ENCODE measurements at places on chromosomes 7 and 10.

DNA sequence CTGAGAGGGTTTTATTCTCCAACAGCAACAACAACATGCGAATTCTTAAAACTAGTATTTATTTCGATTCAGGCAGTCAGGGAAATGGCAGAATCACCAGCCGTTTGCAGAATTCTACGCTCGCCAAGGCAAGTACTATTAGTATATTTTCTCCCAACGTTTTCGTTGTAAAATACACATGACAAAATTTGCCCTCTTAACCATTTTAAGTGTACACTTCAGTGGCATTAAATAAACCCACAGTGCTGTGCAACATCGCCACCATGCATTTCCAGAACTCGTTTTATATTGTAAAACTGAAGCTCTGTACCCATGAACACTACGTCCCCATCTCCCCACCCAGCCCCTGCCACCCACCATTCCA is 10.8 kb downstream of the EN2 start:
- DNase-seq: no peak

- no peak for DNase-seq
These were observed 19.8 kb upstream of the FAM133B start for GRCh38 chr7:92609921-92610518.

DNA sequence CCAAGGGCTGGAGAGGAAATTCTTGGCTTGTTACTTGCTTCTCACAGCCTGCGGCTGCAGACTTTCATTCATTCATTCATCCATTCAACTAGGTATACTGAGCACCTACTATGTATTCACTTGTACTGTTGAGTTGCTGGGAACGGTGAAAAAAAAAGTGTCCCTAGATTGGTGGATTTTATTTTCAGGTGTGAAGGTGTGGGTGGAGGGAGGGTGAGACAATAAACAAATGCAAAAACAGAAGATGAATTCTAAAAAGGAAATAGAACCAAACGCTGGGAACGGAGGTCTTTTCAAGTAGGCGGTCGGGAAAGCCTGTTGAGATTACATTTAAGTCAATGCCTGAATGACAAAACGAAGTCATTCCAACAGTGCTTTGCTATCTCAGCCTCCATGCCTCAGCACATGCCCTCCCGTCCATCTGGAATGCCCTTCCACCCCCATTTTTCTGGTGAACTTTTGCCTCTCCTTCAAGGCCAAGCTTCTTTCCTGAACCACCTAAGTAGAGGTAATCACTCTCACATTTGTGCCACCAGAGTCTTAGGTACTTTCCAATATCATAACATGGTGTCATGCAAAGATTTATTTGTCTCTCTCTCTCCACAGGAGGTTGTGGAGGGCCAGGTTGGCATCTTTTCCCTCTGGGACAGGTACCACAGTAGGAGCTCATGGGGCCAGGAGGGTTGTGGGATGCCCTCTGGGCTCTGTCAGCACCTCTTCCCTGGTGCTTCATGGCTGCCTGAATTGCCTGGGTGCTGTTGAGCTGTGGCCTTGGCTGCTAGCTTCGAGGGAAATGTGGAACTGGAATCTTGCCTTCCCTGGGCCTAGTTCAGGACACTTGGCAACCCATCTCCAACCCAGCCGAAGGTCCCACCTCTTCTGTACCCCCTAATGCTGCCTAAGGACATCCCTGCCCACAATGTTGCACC is 5.5 kb downstream of the NKX2-3 start:
- DNase-seq: no peak

- no peak for DNase-seq
These were observed 19.1 kb downstream of the DENND2A start for GRCh38 chr7:140621401-140622021.

GRCh38 chr10:104245066-104245632 is 9.5 kb upstream of the GSTO1 start:
- no peak for DNase-seq

- no peak for DNase-seq
These were observed 1.6 kb downstream of the INHBA start for GRCh38 chr7:41701068-41701941.

DNA sequence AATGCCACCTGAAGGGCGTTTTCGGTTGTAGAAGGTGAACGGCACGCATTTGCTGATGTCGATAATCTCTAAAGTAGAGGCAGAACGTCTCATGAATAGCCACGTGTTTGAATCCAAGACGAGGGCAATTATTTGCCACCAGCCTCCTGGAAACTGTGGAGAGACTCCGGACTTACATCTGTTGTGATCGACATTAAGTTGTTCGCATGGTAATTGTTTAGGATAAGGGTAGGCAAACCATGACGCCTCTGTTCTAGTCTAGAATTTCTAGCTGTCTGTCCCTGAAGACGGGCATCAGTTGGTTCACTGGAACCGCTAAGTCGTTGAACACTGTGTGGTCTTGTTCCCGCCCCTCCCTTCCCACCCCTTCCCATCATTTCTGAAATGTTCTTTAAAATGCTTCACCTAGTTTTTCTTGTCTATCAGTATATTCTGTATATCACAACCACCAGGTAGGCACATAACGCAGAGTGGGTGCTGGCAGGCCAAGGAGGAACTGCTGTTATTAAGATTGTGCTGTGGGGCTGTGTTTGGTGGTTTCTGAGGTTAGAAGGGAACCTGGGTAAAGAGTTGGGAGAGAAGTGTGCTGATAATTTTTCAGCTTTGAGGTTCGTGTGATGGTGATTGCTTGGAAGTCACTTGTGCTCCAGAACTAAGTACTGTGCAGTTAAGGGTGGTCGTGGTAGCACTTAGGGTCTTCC is 1.2 kb downstream of the UBE3C start:
- DNase-seq: no peak

GRCh38 chr7:157709531-157710251 is 372.9 kb downstream of the DNAJB6 start:
- no peak for DNase-seq

- no peak for DNase-seq
These were observed 49.7 kb upstream of the DDC start for GRCh38 chr7:50614721-50615518.

- no peak for DNase-seq
These were observed 96.0 kb upstream of the POT1 start for GRCh38 chr7:125025620-125026019.

- no peak for DNase-seq
These were observed 712.0 kb downstream of the INHBA start for GRCh38 chr7:40990841-40991240.

GRCh38 chr7:46932676-46933424 is 649.1 kb downstream of the TNS3 start:
- no peak for DNase-seq

GRCh38 chr7:135501402-135501801 is 8.5 kb downstream of the CNOT4 start:
- DNase-seq: no peak

DNA sequence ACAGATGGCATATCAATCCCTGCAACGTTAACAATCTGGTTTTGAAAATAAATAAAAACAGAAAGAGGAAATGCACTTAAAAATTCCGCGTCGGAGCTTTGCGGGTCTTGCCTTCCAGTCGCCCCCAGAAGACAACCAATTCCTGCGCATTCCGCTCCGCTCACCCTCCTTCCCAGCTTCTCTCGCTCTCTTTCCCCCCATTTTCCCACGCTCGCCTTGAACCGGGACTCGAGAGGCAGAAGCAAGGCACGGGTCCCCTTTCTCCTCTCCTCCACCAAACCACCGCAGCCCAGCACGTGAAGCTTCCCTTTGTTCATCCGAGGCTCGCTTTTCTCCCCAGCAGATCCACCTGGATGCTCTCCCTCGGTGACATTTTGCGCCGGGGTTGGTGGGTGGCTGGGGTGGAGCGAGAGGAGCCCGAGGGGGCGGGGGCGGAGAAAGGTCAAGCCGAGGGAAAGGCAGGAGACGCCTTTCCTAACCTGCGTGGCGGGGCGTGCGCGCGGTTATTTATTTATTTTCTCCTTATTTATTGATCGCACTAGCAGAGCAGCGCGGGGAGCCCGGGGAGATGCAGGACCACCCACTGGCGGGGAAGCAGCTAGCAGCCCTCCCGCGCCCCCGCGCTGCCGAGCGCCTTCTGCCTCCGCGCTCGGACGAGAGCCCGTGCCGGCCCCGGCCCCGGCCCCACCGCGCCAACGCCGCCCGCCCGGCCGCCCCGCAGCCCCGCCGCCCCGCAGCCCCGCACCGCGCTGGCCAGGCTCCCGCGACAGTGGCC is at the start of gene KCND2:
KCND2 (plus strand) TSS at position 475 of the 775 bp plus-strand sequence.
- DNase-seq: peak; percentile 10
